CD4-positive, alpha-beta T cell treated with Interleukin-15 for 1 hour (primary cell): ENCODE measurements at places on chromosomes 5 and 9.

DNA sequence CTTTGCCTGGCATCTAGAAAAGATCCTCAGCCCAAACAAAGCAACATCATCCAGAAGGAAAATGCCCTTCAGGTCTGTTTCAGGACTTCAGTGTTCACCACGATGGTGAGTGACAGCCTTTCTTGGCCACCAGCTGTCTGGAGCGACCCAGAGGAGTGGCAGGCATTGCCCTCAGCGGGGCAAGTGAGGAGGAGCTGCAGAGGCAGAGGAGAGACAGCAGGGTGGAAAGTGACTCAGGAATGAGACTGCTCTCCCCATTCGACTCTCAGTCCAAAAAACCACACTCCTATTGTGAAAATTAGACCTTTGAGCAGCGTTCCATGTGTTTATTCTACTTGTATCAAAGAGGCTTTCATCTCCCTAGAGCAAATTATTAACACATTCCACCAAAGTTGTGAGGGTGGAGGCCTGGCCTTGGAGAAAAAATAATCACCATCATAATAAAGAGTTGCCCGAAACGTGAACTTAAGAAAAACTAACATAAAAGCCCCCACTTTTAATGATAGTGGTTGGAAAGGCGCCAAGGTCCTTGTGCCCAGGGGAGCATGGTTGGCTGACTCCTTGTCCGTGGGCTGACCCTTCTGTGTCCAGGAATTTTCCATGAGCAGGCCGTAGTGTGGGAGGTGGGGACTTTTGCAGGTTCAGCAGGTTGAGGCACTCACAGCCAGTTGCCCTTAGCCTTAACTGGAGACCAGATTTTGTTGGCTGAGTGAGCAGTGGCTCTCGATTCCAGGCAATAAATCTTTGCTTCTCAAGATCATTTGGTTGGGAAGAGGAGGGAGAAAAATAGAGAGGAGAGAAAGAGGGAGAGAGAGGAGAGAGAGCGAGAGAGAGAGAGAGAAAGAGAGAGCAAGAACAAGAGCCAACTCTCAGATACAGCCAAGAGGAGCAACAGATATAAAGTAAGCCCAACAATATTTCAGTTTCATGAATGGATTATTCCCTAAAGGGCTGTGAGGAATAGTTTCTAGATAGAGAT is 125.9 kb upstream of the ANKRD55 start:
- no peak for DNase-seq

GRCh38 chr9:121814594-121814993 is 163.2 kb downstream of the DAB2IP start:
- no peak for DNase-seq

GRCh38 chr9:121720311-121721057 is 69.0 kb downstream of the DAB2IP start:
- no peak for DNase-seq

DNA sequence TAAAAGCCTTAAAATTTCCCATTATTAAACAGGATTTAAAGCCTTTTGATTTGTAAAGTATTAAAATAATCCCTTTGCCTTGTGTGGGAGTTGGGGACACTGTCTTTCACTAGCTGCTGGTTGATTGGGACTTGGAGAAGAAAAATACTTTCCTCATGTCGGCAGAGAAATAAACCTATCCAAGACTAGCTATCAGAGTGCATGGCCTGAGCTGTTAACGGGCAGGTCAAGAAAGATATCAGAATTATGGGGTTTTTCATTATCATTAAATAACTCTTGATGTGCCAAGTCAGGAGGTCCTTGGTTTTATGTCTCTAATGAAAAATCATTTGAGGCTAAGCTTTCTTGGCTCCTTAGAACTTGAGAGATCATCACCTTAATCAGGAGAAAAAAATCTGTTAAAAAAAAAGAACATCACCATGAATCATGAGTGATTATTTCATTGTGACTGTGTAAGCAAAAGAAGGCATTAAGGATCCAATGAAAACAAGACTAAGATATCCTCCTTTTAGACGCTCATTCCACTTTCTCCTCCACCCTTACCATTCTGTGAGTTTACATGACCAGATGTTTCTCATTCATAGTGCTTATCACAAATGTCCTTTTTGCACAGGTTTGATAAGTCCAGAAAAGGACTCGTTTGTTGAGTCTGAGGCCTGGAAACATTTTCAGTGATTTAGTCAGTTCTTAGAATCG is 140.4 kb upstream of the EGFLAM start:
- DNase-seq: no peak

DNA sequence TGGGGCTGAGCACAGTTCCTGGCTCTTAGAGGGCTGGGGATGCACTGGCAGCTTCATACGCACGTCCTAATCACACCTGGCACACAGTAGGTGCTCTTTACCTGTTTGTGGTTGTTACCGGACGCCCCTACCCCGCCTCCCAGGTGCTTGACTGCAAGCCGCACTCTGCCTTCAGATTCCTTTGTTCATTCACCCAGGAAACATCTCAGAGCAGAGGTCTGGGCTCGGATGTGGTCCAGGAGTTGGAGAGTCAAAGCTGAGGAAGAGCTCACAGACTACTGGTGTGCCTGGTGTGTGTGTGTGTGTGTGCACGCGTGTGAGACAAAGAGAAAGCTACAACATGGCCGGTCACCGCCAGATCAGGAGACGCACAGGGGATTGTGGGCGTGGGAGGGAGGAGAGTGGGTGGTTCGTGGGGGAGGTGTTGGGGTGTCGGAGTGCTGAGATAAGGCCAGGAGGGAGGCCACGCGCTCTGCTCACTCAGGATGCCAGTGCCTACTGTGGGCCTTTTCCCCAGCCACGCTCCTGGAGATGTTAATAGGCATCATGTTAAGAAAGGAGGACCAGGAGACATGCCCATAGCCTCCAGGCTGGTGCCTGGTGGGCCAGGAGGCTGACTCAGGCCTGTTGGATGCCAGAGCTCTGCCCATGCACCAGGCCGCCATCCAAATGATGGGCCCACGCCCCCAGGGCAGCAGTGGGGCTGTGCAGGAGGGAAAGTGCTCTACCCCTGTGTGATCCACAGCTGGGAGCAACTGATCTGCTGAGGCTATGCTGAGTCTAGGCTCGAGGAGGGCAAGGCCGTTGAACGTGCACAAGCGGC is 39.9 kb downstream of the CRB2 start:
- DNase-seq: no peak

DNA sequence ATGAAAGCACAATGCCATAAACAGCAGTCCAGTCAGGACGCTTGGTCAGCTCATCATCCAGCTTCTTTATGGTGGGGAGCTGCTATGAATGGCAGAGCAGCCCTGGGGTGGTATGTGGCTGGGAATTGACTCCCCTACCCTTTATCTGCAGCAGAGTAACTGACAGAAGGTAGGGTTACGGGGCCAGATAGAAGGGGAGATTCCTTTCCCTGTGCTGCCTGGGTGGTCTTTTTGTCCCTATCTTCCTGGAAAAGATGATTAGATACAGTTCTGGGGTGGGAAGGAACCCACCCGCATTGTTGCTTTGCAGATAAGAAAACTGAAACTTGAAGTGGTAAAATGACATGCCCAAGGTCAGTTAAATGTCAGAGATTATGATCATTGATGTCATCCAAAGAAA is 405.5 kb downstream of the ARHGEF28 start:
- no peak for DNase-seq

DNA sequence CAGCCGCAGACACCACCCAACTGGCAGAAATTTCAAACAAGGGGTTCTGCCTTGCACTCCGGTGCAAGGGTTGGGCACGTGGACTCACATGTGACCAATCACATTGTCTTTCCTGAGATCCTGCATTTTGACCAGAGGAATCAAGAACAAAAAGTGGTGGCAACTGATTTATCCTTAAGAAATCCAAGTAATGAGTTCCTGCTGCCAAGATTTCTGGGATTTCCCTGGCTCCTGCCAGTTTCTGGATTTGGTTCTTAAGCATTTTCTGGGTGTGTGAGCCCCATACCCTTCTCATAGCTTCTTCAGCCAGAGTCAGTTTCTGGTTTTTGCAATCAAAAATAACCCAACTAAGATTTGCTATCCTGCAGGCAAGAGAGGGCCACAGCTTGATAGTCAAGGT is 17.4 kb upstream of the KCNIP1 start:
- DNase-seq: no peak

DNA sequence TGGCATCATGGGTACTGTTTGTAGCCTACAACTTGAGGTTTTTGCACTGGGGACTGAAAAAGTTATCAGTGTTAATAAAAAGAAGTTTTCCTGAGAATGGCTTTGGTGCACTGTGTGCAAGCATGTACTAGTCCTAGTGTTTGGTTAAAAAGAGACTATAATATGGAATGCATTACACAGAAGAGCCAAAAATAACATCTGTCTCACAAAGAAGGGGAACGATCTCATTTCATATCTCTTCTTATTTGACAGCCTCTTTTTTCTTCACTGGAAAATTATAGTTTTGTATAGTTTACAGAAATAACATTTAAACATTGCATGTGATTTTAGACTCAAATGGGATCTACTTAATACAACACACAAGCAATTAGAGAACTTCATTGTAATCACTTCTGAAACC is 127.0 kb upstream of the GDNF start:
- DNase-seq: no peak

GRCh38 chr9:104795082-104795481 is 31.2 kb downstream of the NIPSNAP3B start:
- no peak for DNase-seq

DNA sequence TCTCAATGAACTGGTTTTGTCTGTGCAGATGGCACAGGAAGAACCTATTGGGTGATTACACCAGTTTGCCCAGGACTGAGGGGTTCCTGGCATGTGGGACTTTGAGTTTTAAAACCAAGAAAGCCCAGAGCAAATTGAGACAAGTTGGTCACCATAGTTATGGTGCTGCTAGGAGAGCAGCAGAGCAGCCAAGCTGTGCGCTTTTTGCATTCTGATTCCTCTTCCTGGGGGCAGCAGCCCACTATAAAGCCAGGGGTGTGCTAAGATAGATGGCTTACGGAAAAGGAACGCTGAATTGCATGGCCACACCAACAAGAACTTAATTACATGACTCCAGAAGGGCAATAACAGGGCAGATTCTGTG is 49.7 kb downstream of the TIMD4 start:
- DNase-seq: no peak

DNA sequence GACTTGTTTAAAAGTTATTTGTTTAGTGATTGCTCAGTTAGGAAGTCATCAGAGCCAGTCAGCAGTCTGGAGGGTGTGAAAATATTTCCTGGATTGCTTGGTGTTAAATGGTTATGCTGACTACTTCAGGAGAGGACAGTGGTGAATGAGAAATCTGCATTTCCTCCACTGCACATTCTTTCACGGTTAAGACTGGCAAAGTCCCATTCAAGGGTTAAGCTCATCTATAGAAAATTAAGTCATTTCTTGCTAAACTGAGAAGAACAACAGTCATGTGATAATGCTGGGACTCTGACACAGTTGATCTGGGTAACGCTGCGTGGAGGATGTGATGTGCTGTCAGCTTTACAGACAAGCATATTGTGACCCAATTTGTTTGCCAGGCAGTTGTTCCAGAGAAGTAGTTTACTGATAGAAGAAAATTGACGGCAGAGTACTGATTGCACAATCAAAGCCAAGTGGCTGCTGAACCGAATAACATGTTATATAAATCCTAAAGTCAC is 80.4 kb downstream of the GRAMD2B start:
- DNase-seq: no peak

GRCh38 chr5:152882621-152883020 is 477.5 kb upstream of the NMUR2 start:
- no peak for DNase-seq

- DNase-seq: no peak
Measured at GRCh38 chr5:95883185-95884016, 60.9 kb upstream of the GLRX start.

GRCh38 chr5:137269946-137270345 is 229.2 kb downstream of the SPOCK1 start:
- DNase-seq: no peak

GRCh38 chr5:103355579-103355978 is 97.0 kb downstream of the MACIR start:
- no peak for DNase-seq

DNA sequence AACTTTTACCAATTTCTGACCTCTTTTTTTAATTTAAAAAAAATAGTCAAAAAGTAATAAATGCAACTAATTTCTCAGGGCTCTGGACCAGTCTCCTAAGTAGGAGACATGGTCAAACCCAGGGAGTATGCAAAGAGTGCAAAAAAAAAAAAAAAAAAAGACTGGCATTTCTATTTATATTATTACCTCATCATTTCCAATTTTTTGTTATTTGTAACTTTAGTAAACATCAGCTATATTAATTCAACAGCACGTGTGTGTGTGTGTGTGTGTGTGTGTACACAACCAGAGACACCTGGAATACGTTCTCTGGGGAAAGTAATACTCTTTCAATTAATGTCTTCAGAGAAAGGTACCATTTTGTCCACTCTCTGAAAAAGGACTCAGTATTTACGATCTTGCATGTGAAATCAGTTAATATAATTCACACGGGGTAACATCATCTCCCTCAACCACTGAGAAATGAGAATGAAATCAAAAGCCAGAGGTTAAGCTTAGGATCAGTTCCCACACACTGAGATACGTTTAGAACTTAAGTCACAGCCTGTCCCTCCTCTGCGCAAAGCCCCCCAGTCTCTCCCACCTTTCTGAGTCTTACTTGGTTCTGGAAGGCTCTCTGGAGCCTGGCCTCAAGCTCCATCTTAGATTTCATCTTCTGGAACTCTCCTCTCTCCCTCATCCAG is 21.9 kb downstream of the ZNF608 start:
- no peak for DNase-seq
